LNCaP clone FGC (cell line): ENCODE measurements at places on chromosomes 13 and 19.
A peak's percentile ranks its signal among the peaks of the same experiment; 100 is the strongest.

- DNase-seq, result no peak
These were observed 16.3 kb downstream of the DCUN1D2 start for GRCh38 chr13:113474179-113474578.

DNA sequence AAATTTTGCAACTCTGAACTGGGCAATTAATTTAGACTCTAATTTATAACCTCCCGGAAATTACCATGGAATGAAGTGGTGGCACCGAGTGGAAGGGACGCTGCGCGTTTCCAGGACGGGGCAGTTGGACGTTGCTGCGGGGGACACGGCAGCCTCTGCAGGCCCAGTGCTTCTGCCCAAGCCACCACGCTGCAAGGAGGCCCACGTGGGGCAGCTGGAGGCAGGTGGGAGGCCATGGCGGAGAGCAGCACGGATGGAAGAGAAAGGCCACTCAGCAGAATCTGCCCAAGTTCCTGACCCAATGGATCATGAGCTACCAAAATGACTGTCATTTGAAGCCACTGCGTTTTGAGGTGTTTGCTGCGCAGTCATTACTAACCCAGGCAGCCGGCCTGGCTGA lies 11.2 kb upstream of the ADPRHL1 start:
- no peak for DNase-seq

GRCh38 chr13:66425741-66426140 lies 804.4 kb downstream of the PCDH9 start:
- DNase-seq, result no peak

- no peak for DNase-seq
These were observed 185.7 kb downstream of the KATNAL1 start for GRCh38 chr13:30121666-30122065.

- no peak for DNase-seq
These were observed 12.3 kb downstream of the KCNN4 start for GRCh38 chr19:43768273-43769050.

- DNase-seq, result no peak
These were observed 18.6 kb upstream of the POSTN start for GRCh38 chr13:37617173-37617572.

GRCh38 chr19:5683177-5683886 lies 2.5 kb downstream of the HSD11B1L start:
- DNase-seq, result no peak

- DNase-seq, result no peak
These were observed 27.3 kb downstream of the ZNF473 start for GRCh38 chr19:50053119-50053518.

- peak; percentile 28 for DNase-seq
These were observed 91.8 kb upstream of the RAP2A start for GRCh38 chr13:97342136-97342535.

DNA sequence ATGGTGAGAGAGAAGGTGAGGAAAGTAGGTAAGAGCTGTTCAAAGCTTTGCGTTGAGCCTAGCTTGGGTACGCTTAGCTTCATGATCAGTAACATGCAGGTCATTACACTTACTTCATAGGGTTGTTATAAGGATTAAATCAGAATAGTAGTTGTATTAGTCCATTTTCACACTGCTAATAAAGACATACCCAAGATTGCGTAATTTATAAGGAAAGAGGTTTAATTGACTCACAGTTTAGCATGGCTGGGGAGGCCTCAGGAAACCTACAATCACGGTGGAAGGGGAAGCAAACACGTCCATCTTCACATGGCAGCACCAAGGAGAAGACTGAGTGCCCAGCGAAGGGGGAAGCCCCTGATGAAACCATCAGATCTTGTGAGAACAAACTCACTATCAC lies 21.9 kb downstream of the GPALPP1 start:
- DNase-seq, result no peak
